ENCODE measurements at places on chromosomes 4 and X. TPM values are rescaled to one million over a fixed set of nuclear protein-coding genes. Genes with fewer than 3 reads are reported as not detected.

GRCh38 chr4:115293093-115293462 is 179.7 kb upstream of the NDST4 start:
- no peak for DNase-seq

GRCh38 chr4:101022151-101023024 is 324.9 kb downstream of the PPP3CA start:
- DNase-seq: no peak

Gene CFAP47
- not detected for total RNA-seq

Gene TMSB15B
- 8.6 TPM for total RNA-seq

DNA sequence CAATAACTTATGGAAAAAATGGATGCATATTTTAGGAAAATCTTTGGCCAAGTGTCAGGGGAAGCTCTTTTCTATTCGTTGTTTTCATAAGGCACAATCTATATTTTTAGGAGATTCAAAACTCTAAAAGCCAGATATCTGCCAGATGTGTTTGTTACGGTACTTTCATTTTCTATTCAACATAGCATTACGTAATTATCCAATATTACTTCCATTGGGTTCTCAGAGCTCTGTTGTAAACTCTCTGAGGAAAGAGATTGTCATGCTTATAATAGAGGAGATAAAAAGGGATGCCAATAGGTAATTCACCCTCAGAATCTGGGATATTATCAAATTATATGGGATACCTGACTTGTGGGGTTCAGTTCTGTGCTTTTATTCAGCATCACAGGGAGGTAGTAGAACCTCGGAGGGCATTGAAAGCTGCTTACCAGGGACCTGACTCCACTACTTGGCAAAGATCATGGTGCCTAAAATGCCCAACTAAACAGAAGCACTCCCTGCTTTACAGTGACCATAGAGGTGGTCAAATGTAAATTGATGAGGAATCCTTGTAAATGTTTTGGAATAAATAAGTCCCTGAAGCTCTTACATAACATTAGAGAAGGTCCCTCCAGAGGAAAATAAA is 32.9 kb upstream of the GC start:
- DNase-seq: no peak

Gene SLC49A3
- total RNA-seq: 0.81 TPM

- DNase-seq: no peak
These were observed 565.7 kb upstream of the SMIM31 start for GRCh38 chr4:164188236-164188635.

Gene CDKL5
- 0.73 TPM for total RNA-seq

DNA sequence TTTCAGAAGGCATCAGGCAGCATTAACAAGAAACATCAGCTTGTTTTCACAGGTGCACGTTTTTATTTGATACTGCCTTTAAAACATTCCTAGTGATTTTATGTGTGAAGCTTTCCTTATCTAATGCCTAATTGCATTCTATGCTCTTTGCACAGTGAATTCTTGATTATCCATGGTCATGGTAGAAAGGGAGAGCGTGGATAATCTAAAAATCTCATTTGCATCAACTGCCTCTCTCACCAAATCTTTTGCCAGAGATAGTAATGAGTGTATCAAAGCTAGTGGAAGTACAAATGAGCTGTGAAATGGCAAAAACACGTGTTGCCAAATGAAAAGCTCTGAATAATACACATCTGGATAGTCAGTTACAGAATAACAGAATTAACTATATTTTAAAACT is 170.5 kb downstream of the NAA11 start:
- no peak for DNase-seq

- no peak for DNase-seq
These were observed 37.7 kb downstream of the PALLD start for GRCh38 chr4:168534535-168534934.

Gene SORBS2
- not detected for total RNA-seq

Gene GLA
- total RNA-seq: 67.9 TPM

- DNase-seq: no peak
These were observed 267.8 kb downstream of the STIM2 start for GRCh38 chr4:27128443-27128842.

- DNase-seq: no peak
These were observed 130.6 kb upstream of the GLRA2 start for GRCh38 chrX:14398725-14399124.

GRCh38 chrX:50680990-50681389 is 133.0 kb downstream of the SHROOM4 start:
- no peak for DNase-seq

- no peak for DNase-seq
These were observed 43.1 kb downstream of the CXXC4 start for GRCh38 chr4:104451573-104451972.

Gene FRAS1
- total RNA-seq: not detected

DNA sequence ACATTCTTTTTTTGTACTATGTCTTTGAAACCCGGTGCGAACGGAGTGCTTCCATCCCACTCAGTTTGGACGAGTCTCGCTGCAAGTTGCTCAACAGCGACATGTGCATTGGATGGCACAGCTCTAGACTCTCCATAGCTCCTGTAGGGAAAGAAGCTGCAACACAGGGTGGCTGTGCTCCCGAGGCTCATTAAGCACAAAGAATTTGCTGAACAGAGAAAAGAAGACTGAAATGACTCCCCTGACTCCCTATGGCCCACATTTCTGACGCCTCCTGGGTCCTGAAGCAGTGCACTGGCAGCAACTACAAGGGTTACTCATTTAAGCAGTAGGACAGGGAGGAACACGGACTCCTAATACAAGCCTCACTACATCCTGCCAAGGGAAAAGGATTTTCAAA is 127.4 kb downstream of the SH3RF1 start:
- no peak for DNase-seq
